Psoas muscle (tissue), 8 donors: ENCODE measurements at places on chromosomes 6 and 20. TPM values are rescaled to one million over a fixed set of nuclear protein-coding genes. Genes with fewer than 3 reads are reported as not detected.

GRCh38 chr6:36374972-36375371, 12.5 kb downstream of the ETV7 start:
- no peaks in the 10 kb centered on the region for H3K36me3 ChIP-seq
- no peak overlapping the region for H3K4me3 ChIP-seq
- H3K27ac ChIP-seq, result no peak overlapping the region
- DNase-seq, result no peak
- no peaks in the 10 kb centered on the region for H3K4me1 ChIP-seq

The PROKR2 gene
- total RNA-seq, result not detected

The VNN1 gene
- 0.44 TPM for total RNA-seq

- H3K4me3 ChIP-seq, result no peak overlapping the region
- no peak overlapping the region for H3K27ac ChIP-seq
- no peak for DNase-seq
These were observed 894.3 kb downstream of the TFAP2A start for GRCh38 chr6:9520417-9521151.

The SLC35D3 gene
- total RNA-seq, result not detected

DNA sequence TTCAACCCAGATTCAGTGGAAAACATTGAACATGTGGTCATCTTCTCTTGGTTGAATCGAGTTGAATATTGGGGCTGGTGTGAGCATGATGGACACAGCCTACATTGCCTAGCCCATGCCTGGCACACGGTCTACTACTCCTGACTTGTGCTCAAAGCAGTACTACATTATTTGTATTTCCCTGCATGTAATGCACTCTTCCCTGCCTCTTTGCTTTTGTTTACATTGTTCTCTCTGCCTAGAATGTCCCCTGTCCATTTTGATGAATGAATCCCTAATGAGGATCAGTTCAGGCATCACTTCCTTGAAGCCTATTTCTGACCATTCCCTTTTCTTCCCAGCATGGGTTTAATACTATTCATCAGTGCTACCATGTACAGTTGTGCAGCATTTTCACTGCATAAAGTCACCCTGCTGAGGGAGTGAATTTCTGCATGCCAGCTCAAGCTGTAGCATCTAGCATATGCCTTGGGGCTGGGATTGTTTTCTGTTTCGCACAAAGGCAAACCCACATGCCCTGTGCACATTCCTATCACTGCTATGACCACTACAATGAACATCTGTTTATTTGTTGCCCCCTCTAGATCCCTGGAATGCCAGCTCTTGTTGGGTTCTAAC, 75.3 kb upstream of the CCN6 start:
- no peaks in the 10 kb centered on the region for H3K27me3 ChIP-seq
- no peaks in the 10 kb centered on the region for H3K4me1 ChIP-seq
- DNase-seq, result no peak
- H3K27ac ChIP-seq, result no peak overlapping the region
- H3K36me3 ChIP-seq, result no peaks in the 10 kb centered on the region
- no peak overlapping the region for H3K4me3 ChIP-seq
